ENCODE measurements at places on chromosomes 7 and 10.

- no peak for DNase-seq
Measured at GRCh38 chr7:139648941-139649425, 125.5 kb downstream of the CLEC2L start.

- DNase-seq: no peak
Measured at GRCh38 chr7:88169717-88170320, 50.0 kb downstream of the SRI start.

DNA sequence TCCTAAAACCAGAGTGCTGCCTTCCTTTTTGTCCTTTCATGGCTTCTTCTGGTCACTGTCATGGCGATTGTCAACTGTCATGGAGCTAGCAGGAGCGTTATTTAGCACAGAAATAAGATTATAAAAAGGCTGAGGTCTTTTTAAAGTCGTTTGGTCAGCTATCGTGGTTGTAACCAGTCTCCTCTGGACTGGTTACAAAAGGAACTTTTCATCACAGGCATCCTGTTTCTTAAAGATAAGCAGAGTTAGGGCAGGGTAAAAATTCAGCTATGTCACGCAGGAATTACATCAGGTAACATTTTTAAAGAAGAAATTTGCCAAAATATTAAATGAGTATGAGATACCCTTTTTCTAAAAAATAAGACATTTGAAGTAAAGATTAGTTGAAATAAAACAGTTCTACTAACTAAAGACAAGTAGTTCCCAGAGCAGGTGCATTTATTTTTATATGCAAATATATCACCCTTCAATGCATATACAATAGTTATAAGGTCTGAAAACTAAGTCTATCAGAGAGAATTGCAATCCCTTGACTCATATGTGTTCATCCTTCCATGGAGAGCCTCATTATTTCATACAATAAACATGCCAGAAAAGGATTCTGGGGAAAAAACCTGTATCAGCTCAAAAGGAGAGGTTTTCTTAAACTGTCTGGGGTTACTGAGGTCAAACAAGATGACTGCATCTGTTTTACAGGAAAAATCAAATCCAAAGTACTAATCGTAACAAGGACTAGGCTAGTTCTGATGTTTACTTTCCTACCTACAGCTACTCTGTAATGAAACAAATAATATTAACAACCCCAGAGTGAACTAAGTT lies 20.9 kb downstream of the FAM24A start:
- no peak for DNase-seq

DNA sequence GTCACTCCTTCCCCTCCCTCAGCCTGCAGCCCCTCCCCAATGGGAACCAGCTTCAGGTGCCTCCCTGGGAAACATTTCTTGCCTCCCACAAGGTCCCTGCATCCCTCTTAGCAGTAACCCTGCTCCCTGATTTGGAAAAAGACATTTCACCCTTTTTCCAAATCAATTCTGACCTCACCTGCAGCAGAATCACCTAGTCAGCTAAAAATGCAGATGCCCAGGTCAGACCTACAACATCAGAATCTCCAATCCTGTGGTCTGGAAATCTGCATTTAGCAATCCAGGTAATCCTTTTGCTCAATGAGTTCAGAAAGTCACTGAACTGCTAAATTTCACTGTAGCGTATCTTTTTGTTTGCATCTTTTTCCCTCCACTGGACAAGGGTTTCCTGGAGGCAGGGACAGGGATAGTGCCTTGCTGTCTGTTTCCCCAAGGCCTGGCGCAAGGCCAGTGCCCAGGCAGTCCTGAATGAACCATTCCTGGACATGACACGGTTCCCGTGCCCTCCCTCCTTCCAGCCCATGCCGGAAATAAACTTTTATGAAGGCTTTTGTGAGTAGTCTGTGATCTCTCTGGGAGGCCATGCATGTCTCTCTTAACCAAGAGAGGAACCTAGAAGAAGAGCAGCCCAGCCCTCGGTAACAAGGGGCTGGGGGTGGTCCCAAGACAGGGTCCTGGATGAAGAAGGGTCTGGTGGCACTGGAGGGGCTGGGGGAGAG lies 44.0 kb downstream of the COL13A1 start:
- DNase-seq: no peak

GRCh38 chr7:95476904-95477594 lies 8.7 kb upstream of the ASB4 start:
- DNase-seq: peak; percentile 30

All from AG04450 (cell line).